ENCODE measurements at places on chromosomes 16 and 17.

DNA sequence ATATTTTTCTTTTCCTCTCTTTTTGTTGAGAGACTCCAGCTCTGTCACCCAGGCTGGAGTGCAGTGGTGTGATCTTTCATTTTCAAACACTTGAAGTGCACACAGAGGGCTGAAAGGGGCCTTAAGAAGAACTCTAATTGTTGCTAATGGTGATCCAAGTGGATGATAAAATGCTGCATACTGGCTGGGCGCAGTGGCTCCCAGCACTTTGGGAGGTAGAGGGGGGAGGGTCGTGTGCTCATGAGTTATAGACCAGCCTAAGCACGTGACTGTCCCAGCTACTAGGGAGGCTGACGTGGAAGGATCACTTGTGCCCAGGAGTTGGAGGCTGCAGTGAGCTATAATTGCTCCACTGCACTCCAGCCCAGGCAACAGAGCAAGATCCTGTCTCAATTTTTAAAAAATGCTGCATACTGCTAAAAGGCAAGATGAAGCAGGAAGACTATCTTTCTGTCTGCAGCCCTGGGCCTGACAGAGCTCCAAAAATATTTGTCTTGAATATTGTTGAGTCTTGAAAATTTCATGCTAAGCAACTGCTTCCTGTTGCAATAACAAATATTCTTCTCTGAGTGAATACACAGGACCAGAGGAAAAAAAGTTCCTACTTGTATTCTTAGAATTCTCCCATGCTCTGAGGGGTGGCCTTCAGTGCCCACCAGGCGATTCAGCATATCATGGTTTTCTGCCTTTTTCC is 63.7 kb upstream of the AKTIP start:
- DNase-seq = no peak

DNA sequence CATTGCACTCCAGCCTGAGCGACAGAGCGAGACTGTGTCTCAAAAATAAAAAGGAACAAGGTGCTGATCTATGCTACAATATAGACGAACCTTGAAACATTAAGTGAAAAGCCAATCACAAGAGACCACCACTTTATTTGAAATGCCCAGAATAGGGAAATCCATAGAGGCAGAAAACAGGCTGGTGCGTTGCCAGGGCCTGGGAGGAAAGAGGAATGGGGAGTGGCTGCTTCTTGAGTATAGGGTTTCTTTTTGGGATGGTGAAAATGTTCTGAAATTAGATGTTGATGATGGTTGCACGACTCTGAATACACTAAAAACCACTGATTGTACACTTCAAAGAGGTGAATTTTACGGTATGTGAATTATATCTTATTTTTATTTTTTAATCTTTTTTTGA is 20.3 kb upstream of the GLIS2 start:
- no peak for DNase-seq

GRCh38 chr17:48457080-48457836 is 27.2 kb upstream of the SKAP1 start:
- peak; percentile 42 for DNase-seq

- DNase-seq = no peak
Observed at GRCh38 chr16:26386096-26386495, 680.6 kb upstream of the C16orf82 start.

- DNase-seq = no peak
Observed at GRCh38 chr17:35730400-35731005, 936 bp upstream of the RASL10B start.

DNA sequence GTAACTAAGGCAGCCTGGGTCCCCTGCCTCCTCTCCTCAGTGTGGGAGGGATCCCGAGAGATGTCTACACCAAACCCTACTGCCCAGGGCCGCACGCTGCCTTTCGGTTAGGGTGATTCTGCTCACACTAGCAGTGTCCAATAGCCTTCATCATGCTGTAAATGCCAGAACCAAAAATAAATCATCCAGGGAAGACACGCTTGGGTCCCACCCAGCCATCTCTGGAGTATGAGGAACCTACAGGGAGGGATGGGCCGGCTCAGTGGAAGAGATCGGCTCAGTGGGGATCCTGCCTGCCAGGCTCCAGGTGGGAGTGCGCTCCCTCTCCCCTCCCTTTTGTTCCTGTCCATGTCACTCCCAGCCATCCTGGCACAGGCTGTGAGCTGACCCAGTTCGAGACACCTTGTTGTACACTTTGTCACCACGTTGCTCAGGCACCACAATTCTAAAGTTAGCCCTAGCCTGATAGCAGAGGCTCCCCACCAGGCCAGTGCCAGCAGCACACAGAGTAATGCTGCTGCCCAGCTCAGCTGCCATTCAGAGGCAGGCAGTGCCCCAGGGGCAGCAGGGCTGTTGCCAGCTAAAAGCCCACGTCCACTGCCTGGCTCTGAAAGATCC is 24.5 kb downstream of the PEMT start:
- no peak for DNase-seq

DNA sequence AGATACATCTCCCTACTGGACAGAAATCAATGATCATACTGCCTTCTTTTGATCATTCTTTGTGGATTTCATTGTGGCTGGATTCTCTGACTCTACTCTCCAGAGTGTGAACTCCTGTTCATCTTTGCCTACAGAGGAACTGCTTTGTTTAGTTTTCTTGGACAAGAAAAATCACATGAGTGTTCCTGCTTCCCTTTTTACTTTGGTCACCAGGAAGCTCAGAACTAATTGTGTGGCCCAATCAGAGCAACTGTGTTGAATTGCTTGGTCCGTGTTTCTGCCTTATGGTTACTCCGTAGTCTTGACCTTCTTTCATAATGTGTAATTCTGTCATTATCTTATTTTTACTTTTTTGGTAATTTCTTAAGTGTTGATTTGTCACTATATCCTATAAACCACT is 97.0 kb downstream of the MAF start:
- no peak for DNase-seq

GRCh38 chr17:64261417-64262145 is 1.5 kb downstream of the TEX2 start:
- DNase-seq = no peak

- no peak for DNase-seq
Observed at GRCh38 chr16:27929818-27930217, 133.7 kb downstream of the GSG1L start.

DNA sequence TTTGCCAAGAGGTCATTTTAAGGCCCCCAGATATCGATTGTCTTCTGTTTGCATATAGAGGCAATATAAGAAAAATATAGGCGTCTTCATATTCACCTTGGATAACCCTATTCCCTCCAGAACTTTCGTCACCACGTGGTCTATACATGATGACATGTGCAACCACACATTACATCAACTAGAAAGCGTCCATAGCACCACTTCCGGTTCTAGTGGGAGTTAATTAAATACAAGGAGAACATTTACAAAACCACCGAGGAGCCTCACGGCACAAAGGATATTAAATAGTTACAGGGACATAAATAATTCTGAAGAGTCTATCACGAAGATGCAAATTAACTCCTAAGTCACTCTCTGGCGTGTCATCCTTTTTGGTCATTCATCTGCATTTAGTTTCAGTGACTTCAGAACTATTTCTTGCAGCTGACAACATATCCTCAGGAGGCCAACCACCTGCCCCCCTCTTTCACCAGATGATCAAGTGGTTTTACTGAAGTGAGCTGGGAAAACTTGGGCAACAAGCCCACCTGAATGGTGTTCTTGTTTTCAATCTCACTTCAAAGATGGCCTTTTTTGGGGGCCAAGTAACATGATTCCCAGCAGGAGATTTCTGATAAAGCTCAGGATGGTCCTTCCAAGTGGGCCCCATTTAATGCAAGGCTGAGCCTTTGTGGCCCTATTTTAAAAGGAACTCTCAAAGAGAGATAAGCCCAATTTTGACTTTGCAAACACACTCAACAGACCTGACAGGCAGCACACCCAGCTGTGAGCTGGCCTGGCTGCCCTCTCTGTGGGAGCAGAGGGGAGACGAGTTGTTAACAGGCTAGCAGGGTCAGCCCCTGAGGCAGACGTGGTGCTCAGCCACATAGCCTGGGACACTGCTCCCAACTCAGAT is 15.3 kb downstream of the CMTM3 start:
- no peak for DNase-seq

DNA sequence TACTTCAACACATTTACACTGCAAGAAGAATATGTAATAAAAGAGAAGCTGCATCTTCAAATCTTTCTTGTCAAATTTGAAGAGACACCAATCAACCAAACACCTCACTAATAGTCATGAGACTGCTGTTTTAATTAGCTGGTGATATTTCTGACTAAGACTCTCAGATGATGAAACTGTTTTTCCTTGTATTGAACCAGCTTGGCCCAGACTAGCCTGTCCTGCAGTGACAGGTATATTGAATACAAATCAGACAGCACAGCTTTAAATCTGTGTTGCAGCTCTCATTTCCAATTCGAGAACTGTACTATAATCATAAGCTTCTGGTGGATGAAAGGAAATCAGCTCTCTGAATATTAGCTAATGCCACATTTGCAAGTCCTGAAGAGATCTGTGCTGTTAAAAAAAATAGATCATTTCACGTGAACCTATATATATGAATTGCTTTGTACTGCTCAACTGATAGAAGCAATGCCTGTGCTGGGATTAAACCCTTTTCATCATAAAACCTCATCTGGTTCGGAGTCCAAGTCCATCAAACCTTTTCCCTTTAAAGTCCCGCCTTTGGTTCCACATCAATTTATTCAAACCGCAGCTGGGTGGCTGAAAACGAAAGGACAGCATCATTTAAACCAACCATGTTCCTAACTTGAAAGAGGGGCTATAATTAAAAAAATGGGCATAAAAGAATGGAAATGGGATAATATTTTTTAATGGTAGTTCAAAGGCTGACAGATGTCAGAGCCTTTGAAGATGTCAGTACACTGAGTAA is 306.2 kb downstream of the CEP112 start:
- no peak for DNase-seq

- no peak for DNase-seq
Observed at GRCh38 chr17:2770129-2770528, 20.7 kb upstream of the CCDC92B start.

GRCh38 chr17:58352596-58353388 is 791 bp upstream of the SUPT4H1 start:
- no peak for DNase-seq

- DNase-seq = no peak
Observed at GRCh38 chr17:29524692-29525091, 42.1 kb downstream of the ABHD15 start.

GRCh38 chr16:6946802-6947201 is 385.8 kb upstream of the RBFOX1 start:
- no peak for DNase-seq

- DNase-seq = no peak
Observed at GRCh38 chr17:62587554-62587953, 39.9 kb upstream of the MRC2 start.

DNA sequence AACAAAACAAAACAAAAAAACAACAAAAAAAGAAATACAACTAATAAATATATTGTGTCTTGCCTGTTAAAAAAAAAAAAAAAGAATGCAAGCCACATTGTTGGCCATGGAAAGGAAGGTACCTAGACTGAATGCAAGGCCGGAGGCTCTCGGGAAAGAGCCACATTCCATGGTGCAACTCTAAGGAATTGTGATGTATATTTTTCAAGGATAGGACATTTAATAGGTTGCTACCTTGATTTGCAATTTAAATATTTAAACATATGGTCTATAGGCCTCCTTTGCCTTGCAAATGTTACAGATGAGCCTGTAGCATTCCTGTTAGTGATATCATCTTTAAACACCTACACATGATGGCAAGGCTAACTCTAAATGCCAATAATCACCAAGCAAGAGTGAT is 650.9 kb downstream of the TOX3 start:
- DNase-seq = no peak

GRCh38 chr16:88922114-88922825 is 54.7 kb downstream of the CBFA2T3 start:
- no peak for DNase-seq

DNA sequence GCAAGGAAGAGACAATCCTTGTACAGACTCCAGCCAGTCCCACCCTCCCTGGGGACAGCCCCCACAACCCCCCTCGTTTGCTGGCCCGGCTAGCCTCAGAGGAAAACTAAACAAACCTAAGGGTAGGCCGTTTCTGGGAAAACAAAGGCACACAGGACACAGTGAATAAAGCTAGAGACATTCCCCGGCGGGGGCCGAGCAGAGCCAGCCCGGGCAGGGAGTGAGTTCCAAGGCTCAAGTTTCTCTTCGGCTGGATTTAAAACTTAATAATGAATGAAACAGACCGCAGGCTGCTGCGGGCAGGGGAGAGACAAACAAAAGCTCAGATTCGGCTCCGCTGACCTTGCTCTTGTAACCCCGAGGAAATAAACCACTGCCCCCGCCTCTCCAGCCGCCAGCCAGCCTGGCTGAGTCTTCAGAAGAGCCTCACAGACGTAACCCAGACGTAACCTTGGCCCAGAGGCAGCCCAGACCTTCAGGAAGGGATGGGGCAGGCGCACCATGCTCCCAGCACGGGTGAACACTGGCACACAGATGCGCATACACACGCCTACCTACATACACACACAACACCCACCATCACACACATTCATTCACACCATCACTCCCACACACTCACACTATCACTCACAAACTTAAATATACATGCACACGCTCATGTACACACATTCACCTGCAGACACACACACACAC is 216.0 kb downstream of the ZNF423 start:
- peak; percentile 56 for DNase-seq

GRCh38 chr16:15548482-15548891 is 94.5 kb downstream of the MARF1 start:
- DNase-seq = peak; percentile 45

DNA sequence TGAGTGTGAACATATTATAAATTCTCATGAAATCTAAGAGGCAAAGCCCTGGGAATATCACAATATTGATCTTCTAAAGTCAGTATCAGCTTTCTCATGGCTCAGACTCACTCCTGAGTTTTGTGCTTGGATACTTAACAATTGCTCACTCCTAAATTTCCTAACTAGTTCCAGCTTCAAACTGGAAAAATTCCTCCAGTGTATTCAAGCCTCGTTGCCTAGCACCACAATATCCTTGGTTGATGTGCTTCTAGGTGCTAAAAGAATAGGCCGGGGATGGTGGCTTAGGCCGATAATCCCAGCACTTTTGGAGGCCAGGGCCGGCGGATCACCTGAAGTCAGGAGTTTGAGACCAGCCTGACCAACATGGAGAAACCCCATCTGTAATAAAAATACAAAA is 62.5 kb downstream of the XYLT1 start:
- DNase-seq = no peak

DNA sequence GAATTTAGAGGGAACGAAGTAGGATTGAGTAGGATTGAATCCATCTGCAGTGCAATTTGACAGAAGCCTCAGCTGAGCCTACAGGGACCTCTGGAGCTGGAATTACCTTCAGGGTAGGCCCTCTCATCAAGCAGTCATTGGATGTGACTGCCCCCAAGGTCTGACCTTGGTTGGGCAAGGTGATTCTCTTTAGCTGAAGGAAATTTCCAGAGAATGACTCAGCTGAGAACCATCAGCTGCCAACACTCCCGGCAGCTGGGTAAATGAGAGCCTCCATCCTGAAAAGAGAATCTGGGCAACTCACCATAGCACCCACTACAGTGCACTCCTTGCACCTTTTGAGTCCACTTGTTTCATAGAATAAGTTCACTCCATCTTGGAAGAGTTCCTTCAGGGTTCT is 113.5 kb upstream of the MED13 start:
- DNase-seq = no peak

- DNase-seq = peak; percentile 57
Observed at GRCh38 chr16:89565506-89566372, 5.3 kb downstream of the RPL13 start.

Measured in HepG2 (cell line).